ENCODE measurements at places on chromosomes 2 and 18.
A peak's percentile ranks its signal among the peaks of the same experiment; 100 is the strongest.

- DNase-seq: peak; percentile 7
Measured at GRCh38 chr2:3189076-3189591, 188.5 kb downstream of the EIPR1 start.

GRCh38 chr2:102784940-102785339 lies 23.1 kb downstream of the TMEM182 start:
- DNase-seq: no peak

DNA sequence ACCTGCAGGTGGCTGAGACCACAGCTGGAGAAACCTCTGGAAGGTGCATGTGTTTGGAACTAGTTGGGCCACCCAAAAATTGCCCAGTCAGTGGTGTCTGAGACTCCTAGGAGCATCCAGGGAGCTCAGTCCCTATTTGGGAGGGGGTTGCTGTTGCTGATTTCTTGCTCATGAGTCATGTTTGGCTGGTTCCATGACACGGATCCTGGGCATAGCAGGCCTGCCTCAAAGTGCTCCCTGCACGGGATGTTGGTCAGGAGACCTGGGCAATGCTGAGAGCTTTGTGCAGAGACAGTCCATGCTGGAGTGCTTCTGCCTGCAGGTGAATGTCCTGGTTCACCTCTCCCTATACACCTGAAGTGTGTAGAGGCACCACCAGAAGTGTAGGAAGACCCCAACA lies 194.2 kb downstream of the GLI2 start:
- DNase-seq: no peak

- no peak for DNase-seq
Measured at GRCh38 chr2:172079416-172079815, 5.9 kb upstream of the DLX1 start.

- DNase-seq: no peak
Measured at GRCh38 chr18:3194947-3195612, 24.7 kb downstream of the MYOM1 start.

All from DMS53 (cell line).